ENCODE measurements at places on chromosomes 4 and X. TPM values are rescaled to one million over a fixed set of nuclear protein-coding genes. Genes with fewer than 3 reads are reported as not detected.

DNA sequence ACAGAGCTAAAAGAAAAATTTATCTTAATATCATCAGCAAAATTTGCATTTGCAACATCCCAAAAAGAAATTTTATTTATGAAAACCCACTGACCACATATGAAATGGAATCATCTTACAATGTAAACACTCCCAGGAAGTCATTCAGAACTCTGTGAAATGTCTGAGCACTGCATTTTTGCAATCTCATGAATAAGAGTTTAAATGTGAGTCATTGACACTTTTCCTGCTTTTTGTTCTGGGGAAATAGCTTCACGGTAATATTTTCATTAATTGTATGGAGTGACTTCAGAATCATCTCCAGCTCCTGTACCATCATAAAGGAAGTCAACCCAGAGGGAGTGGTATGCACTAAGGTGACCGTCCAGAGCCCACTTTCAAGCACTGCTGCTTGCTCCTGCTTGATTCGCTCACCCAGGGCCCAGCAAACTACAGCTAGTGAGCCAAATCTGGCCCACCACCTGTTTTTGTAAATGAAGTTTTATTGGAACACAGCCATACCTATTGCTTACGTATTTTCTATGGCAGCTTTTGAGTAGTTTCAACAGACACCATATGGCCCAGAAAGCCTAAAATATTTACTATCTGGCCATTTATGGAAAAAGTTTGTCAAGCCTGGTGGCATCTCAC, 17.2 kb downstream of the EDNRA start:
- DNase-seq, result no peak

DNA sequence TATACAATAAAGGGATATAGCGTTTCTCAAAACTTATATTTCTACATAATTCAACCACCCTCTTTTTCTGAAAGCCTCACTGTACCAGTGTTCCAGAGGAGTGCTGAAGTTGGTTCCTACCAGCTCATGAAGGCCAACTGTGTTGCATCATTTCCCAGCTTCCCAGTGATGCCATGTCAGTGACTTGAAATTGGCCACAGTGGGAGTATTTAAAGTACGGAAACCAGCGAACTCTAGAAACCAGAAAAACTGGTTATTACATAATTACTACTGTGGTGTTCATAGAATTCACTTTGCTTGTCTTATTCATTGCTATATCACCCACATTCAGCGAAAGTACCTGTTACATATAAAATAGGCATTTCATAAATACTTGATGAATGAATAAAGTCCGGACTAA, 135.4 kb downstream of the GC start:
- no peak for DNase-seq

GRCh38 chrX:110584083-110584482, 211.5 kb downstream of the CHRDL1 start:
- DNase-seq, result no peak

- peak; percentile 45 for DNase-seq
These were observed 115.2 kb upstream of the LNX1 start for GRCh38 chr4:53706422-53707032.

GRCh38 chr4:164937576-164938270, 39.7 kb downstream of the TRIM61 start:
- peak; percentile 25 for DNase-seq

- no peak for DNase-seq
These were observed 21.5 kb downstream of the NAT8L start for GRCh38 chr4:2080429-2081300.

GRCh38 chr4:155114790-155115189, 93.6 kb upstream of the NPY2R start:
- no peak for DNase-seq

- no peak for DNase-seq
These were observed 17.5 kb downstream of the PALLD start for GRCh38 chr4:168514249-168514852.

- DNase-seq, result no peak
These were observed 23.4 kb downstream of the PPP4R3C start for GRCh38 chrX:27439771-27440170.

DNA sequence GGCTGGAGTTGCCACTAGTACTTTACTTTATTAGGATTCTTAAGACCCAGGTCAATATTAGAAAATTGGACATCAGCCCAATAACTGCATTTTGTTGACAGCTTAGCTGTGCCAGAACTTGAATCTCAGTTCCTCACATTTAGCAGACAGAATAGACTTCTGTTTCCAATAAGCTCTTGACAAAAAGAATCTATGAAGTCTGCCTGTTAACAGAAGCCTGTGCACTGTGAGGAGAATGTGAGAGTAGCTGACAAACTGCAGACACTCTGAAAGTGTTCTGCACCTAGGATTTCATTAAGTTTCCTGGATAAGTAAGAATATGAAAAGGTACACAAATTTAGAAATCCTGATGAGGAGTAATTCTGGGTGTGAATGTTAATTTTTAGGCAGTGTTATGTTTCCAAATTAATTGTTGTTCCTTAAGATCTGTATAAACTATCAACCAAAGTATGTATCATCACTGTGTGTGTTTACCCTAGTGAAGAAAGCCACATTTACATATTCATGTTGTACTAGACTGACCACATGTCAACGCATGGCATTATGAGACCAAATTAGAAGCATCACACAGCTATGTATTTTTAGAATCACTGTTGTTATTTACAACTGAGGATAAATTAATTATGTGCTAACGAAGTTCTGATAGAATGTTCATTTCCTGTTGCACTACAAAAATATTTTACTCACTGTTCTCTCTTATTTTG, 756.4 kb upstream of the IGFBP7 start:
- no peak for DNase-seq

GABRG1 gene
- total RNA-seq, result not detected

CA5B gene
- total RNA-seq, result 6.0 TPM

CT47C1 gene
- not detected for total RNA-seq

Data from GM12878 (cell line).